ENCODE measurements at places on chromosomes 5 and 9.
A peak's percentile ranks its signal among the peaks of the same experiment; 100 is the strongest.

- no peak for DNase-seq
These were observed 361.5 kb upstream of the CDH10 start for GRCh38 chr5:25006237-25006636.

- no peak for DNase-seq
These were observed 33.9 kb downstream of the HACD4 start for GRCh38 chr9:20997503-20998076.

- DNase-seq = peak; percentile 72
These were observed 55.9 kb downstream of the SFXN1 start for GRCh38 chr5:175534070-175534932.

GRCh38 chr9:135048758-135049444 lies 38.6 kb upstream of the OLFM1 start:
- DNase-seq = no peak

DNA sequence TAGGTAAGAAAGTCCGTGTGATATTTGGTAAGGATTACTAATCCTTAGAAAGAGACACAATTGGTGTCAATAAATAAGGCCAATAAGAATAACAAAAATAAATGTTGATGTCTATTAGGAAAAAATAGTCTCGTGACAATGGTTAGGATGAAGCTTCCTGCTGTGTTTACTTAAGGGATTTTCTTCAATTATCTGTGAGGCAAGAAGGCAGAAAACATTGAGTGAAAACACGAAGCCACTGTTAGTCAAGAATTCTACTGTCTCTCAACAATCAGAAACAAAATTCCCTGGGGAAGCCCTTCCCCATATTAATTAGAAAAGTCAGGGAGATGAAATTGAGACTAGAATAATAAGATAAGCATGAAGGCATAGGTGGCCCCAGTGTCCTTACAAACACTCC lies 149.0 kb downstream of the SYK start:
- peak; percentile 52 for DNase-seq

DNA sequence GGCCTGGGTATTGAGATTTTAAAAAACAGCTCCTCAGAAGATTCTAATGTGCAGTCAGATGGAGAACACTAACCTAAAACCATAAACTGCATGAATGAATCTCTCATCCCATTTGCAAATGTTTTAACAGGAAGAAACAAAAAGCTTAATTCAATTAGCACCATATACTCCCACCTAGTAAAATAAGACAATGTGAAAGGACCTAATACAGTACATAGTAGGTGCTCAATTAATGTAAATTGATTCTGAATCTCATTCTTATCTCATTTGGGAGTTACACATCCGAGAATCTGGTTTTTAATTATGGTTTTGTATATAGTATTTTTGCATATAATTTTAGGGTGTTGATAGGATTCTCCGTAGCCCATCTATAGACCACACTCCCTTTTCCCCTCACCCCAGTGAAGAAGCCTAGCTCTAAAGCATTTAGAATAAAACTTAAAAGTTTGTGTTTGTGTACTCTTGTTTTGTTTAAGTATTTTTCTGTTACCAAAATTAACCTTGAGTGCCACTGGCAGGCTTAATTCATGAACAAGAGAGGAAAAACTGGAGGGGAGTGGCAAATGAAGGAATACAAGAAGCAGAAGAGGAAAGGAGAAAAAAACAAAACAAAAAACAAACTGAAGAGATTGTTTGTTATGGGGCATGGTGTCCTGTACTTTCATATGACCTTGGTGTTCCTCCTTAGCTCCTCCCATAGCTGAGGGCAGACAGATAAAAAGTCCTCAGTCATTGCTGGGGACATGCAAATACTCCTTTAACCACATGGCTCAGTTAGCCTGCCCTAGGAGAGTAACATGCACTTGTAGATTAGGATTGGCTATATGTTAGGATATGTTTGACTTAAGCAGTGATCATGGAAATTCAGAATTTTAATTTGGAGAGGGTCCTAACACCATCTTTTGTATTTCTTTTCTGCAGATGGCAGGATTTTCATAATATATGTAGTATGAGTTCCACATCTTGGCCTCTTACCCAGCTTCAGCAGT lies 1.2 kb downstream of the RNF14 start:
- no peak for DNase-seq

DNA sequence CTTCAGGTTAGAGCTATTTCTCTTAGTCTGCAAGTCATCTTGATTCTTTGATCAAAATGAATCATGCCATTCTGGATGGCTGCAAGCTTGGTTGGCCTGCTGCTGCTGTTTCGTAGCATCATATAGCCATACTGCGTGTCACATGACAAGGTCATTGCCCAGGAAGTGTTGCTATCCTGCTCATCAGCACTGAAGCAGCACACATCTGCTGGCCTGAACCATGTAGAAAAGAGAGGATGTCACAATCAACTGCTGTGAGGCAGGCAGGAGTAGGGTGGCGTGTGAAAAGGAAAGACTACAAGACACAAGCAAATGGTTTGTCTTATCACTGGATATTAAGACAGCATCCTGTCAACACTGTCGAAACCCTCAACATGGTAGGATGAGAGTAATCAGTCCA lies 376.7 kb upstream of the RORB start:
- peak; percentile 2 for DNase-seq

GRCh38 chr9:21141427-21141882 lies at the start of gene IFNW1:
Gene IFNW1, minus strand, starts transcription at chr9:21141832. Its CDS starts 262 bp downstream, at chr9:21141570.
- DNase-seq = peak; percentile 10

DNA sequence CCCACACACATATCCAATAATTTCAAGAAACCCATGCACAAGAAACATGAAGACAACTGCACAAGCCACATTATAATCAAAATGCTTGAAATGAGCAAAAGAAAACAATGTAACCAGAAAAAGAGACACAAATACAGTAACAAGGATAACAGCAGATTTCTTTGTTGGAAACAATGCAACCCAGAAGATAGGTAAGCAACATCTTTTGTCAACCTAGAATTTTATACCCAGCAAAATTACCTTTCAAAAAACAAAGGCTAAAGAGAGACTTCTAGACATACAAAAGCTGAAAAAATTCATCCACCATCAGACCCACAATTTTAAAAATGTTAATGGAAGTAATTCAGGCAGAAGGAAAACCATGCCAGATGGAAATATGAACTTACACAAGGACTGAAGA lies 5.0 kb upstream of the COL23A1 start:
- DNase-seq = no peak

DNA sequence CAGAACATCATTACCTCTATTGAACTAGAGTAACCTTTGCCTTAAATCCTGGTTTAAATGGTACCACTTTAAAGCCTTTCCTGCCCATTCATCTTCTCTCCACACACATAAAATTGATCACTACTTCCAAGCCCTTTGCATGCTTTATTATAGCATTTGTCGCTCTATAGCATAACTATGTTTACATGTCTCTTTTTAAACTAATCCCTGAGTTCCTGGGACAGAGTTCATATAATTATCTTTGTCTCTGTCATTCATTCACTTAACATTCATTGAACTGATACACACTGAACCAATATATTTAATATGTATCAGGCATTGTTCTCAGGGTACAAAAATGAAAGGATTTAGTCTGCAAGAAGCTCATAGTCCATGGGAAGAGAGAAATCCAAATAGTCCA lies 37.3 kb downstream of the RECK start:
- DNase-seq = no peak

DNA sequence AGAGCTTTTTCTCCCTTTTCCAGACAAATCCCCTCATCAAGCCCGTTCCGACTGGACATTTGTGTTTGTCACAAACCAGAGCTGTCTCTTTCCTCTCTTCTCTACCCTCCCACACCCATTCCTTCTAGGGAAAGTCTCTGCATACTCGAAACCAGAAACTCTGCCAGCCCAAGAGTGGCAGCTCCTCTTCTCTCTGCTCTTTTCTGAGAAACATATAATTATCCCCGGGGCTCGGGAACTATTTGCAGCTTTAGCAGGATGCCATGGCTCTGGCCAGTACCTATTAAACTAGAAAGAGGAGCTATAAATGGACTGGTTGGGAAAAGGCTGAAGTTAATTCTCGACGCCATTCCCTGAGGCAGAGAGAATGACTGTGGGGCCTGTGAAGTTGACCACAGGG lies 82.6 kb downstream of the SH3PXD2B start:
- DNase-seq = no peak

DNA sequence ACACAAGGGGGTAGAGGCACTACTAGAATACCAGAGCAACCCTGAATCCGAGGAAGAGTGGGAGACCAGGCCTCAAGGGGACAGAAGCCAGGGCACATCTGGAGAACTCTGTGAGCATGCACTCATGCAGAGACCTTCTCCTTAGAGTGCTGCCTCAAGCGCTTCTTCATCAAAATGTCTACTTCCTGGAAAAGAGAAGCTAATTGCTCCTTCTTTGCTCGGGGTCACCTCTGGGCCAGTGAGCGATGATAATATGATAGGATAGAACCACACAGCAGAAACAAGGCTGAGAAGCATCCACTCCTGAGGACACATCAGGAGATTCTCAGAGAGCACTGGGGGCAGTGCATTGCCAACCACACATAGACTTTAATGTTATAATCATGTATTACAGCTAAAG lies 23.7 kb upstream of the LMNB1 start:
- DNase-seq = no peak

DNA sequence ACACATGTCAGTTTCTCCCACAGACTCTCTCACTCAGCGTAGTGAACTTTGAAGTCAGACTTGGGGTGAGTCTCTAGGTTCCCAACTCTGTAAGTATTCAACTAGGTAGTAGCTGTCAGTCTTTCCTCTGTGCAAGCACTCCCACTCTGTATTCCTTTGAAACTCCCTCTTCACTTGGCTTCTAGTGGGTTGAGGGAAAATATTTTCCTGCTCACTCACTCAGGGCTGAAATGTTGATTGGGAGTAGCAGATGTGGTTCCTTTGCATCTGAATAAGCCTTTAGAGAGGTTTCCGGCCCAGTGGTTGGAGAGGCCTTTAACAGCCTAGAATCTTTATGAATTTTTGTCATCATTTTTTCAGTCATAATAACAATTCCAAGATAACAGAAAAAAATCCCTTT lies 18.1 kb upstream of the ARRDC3 start:
- DNase-seq = no peak

DNA sequence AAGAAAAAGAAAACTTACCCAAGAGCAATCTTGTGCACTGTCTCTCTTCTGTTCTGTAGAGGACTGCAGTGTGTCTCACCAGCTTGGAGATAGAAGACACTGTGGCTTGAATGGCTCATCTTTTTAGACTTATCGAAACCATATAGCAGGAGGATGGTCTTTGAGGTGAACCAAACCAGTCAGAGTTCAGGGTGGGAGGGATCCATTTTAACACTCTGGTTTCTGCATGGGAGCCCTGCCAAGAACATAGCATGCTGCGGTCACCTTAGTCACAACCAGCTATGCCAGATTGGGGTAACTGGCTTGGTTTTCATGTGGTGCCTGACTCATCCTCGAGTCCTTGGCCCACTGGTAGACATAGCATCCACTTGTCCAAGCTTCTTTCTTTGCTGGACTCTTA lies 135.1 kb downstream of the PAPPA start:
- DNase-seq = peak; percentile 94

GRCh38 chr5:172509405-172509781 lies 55.1 kb upstream of the SH3PXD2B start:
- no peak for DNase-seq

GRCh38 chr9:131876486-131876885 lies 136.6 kb upstream of the RAPGEF1 start:
- DNase-seq = no peak

DNA sequence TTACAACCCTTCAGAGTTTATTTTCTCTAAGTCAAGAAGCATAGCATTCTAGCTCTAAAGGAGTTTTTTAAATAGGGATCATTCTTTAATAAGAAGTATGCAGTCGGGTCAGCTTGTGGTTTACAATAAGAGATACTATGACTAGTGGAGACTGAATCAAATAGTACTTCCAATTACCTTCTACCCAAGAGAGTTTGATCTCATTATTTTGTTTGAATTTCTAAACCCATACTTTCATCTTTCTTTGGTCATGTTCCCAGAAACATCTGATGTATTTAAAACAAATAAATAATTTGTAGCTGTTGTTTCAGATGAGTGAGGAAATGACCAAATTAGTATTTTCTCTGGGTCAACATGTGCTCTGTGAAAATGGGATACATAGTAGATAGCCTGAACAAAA lies 160.2 kb upstream of the CDH6 start:
- peak; percentile 82 for DNase-seq

DNA sequence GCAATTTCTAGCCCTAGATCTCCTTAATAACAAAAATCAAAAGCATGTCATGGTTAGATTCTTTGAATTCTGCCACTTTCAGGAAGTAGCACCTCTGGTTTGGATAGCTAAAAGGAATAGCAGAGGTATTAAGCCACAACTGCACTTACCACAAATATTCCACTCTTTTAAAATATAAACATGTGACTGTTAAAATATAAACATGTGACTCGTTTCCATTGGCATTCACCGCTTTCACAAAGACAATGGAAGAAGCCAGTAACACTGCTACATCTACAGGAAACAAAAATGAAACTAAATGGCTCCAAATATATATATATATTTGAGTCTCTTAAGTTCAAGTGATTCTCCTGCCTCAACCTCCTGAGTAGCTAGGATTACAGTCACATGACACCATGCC lies 222.9 kb downstream of the ARL15 start:
- peak; percentile 76 for DNase-seq

DNA sequence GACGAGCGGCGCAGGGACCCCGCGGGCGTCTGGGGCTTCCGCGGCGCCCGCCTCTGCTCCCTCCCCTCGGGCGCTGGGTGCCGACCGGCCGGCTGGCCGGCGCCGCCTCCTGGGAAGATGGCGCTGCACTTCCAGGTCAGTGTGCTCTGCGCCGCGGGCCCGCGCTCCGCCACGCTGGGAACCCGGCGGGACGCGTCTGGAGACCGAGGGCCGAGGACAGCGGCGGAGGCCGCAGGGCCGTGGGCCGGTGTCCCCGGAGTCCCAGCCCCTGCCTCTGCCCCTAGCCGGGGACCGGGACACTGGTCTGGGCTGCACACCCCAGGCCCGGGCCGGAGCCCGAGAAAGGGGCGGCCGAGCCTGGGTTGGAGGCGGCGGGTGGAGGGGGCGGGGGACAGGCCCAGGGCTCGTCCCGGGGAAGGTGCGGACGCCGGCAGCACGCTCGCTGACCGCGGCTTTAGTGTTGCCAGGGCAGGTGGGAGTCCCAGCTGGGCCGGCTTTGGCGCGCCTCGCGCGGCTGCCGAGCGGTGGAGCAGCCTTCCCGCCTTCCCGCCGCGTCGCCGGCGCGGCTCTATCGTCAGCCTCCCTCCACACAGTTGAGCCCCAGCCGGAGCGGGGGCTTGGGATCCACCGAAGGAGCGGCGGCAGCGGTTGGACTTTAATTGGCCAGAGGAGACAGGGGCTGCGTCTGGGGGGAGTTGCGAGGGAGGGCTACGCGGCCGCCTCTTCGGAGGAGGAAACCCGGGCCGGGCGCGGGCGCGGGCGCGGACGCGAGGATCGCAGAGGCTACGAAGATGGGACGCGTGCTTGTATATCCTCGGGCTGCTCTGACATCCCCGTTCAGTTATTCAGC lies at the start of gene RANBP17:
Gene RANBP17 (plus strand): TSS at position 102 of the 850 bp plus-strand sequence.
- peak; percentile 65 for DNase-seq

DNA sequence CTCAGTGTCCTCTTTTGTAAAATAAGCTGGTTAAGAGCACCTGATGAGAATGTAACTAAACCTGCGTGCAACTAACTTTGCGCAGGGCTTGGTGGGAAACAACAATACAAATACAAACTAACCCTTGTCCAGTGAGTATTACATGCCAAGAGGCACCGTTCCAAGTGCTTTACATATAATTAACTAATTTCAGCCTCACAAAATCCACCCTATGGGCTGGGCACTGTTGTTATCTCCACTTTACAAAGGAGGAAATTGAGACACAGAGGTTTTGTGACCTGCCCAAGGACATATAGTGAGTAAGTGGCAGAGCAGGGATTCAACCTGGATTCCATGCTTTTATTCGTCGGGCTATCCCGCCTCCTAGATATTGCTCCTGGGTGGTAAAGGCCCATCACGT lies 26.2 kb upstream of the TNIP1 start:
- DNase-seq = no peak

GRCh38 chr5:72817671-72818266 lies 1.3 kb downstream of the TNPO1 start:
- DNase-seq = no peak
